Posterior cingulate gyrus (tissue), 11 donors: ENCODE measurements at places on chromosomes 13 and 19.

- DNase-seq: no peak
These were observed 50.1 kb upstream of the SLC15A1 start for GRCh38 chr13:98802559-98802958.

GRCh38 chr13:98158172-98158899, 15.4 kb downstream of the FARP1 start:
- DNase-seq: no peak

- no peak for DNase-seq
These were observed 10.1 kb downstream of the KCNN1 start for GRCh38 chr19:17977021-17977420.

DNA sequence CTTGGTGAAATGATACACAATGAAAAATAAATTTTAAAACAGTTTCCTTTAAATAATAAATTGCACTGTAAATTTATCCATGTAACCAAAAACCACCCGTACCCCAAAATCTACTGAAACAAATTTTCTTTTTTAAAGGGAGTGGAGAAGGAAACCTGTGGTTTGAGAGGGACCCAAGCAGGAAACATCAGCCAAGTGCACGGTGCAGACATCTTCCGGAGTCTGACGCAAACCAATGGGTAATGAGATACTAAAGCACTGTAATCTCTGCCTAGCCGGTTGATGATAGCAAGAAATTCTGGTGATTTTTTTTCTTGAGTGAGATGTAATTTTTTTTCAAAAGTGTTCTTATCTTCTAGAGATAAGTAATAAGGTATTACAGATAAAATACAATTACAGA, 115.4 kb downstream of the ABCC4 start:
- DNase-seq: no peak

DNA sequence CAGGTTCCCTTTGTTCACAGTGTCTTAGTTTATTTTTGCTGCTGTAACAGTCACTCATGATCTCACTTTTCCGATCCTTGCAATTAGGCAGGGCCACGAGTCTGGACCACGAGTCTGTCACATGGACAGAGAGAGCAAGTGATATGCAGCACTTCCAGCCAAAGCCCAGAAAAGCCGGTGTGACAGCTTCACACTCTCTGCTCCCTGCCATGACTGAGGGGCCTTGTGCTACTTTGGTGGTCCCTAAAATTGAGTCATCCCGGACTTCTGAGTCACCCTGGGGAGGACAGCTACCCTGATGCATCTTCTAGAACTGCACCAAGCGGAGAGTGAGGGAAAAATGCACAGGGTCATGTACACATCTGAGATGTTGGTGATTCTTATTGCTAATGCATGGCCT, 179.6 kb downstream of the EFNB2 start:
- DNase-seq: no peak

DNA sequence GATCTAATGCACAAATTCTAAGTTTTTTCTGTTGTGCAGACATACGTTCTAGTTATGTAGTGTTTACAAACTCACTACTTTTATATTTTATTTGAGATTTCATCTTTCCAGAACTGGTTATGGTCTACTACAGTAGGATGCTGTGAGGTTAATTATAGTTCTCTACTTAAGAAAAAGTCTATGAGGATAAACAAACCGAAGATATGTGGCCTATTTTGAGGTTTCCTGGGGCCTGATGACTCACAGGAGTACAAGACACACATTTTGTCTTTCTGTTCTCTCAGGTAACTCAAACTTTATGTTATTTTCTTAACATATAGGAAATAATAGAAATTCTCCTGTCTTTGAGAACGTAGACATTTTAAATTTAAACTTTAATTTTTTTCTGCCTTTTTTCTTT, 45.1 kb downstream of the PCDH20 start:
- DNase-seq: no peak
